Ovary (tissue), 10 donors: ENCODE measurements at places on chromosomes 3 and 15. TPM values are rescaled to one million over a fixed set of nuclear protein-coding genes. Genes with fewer than 3 reads are reported as not detected.

DNA sequence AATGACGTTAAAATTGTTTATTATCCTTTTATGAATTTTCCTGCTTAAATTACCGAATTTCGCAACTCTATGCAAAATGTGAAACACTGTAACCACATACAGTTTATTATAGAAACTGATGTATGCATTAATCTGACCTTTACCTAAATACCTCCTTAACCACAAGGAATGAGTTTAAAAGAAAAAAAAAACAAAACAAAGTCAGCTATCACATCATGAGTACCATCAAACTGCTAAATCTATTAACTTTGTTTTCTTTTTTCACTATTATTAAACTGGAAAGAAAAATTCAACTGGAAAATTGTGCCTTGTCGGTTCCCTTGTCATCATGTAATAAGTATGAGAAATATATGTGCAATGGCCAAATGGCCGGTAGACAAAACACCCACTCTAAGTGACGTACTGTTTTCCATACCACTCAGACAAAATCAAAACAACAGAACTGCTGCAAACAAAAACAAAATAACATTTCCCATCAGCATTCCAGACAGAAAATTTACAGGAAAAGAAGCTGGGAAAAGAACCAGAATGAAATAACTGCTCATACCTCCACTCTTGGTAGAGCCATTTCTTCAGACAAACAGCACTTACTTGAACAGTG, 415.3 kb downstream of the FOXP1 start:
- H3K4me3 ChIP-seq: no peak overlapping the region
- H3K4me1 ChIP-seq: peaks cover 16% of the 10 kb centered on the region
- DNase-seq: no peak
- no peaks in the 10 kb centered on the region for H3K27me3 ChIP-seq

- H3K27me3 ChIP-seq: no peaks in the 10 kb centered on the region
- H3K4me3 ChIP-seq: no peak overlapping the region
- DNase-seq: no peak
- H3K36me3 ChIP-seq: no peaks in the 10 kb centered on the region
- H3K4me1 ChIP-seq: peaks cover 2% of the 10 kb centered on the region
Observed at GRCh38 chr3:155673421-155673820, 71.5 kb downstream of the PLCH1 start.

SERPINI2 gene
- total RNA-seq: not detected

BCHE gene
- total RNA-seq: 0.52 TPM

GLT8D1 gene
- total RNA-seq: 60.5 TPM

DNA sequence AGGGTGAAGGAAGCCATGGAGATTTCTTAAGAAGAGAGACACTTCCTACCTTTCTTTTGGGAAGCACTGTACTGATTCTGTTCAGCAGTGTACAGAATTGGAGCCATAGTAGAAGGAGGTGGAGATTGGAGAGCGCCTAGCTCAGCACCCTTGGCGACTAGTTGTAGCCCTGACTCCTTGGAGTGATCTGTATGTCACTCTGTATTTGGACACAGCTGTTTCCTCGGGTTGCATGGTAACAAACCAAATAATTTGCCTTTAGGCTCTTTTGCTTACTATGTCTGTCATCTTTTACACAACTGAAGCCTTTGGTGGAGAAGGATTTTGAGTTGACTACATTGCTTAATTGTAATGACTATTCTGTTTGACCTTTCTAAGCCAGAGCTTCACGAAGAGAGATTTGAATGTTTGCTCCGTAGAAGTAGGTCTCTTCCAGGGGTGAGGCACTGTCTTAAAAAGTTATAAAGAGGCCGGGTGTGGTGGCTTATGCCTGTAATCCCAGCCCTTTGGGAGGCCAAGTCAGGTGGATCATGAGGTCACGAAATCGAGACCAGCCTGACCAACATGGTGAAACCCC, 77.1 kb downstream of the AKAP13 start:
- no peaks in the 10 kb centered on the region for H3K27me3 ChIP-seq
- no peak overlapping the region for H3K27ac ChIP-seq
